Neural crest cell (in vitro differentiated cells): ENCODE measurements at places on chromosomes 1 and 21.

DNA sequence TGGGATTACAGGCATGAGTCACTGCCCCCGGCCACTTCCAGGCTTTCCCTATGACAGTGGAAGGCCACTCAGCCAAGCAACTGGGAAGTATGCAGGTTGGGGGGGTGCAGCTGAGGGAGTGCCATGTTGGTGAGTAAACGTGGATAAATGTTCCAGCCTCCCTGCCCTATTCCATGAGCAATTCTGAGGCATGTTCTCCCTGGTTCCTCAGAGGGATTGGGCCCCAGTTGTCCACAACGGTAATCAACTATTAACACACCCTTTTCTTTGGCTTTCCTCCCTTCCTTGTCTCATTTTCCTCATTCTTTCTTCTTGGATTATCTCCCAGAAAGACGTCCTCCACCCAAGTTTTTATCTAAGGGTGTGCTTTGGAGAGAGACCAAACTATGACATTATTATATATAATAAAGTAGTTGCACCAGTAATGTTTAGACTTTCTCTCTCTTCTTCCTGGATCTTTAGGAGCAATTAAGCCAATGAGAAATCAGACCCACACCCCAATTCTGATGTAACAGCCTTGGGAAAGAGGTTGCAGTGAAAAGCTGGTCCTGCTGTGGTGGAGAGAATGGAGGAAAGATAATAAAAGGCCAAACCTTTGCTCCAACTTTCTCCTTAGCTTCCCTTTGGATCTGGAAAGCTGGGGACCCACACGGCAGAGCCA lies 6.8 kb upstream of the SLAMF9 start:
- no peak for DNase-seq

GRCh38 chr1:29441916-29442668 lies 205.8 kb downstream of the PTPRU start:
- DNase-seq = no peak

- no peak for DNase-seq
Observed at GRCh38 chr1:110074166-110074565, 3.7 kb upstream of the ALX3 start.

- no peak for DNase-seq
Observed at GRCh38 chr1:39926343-39926793, 24.7 kb upstream of the MYCL start.

- no peak for DNase-seq
Observed at GRCh38 chr1:235102993-235103411, 25.6 kb downstream of the TOMM20 start.

DNA sequence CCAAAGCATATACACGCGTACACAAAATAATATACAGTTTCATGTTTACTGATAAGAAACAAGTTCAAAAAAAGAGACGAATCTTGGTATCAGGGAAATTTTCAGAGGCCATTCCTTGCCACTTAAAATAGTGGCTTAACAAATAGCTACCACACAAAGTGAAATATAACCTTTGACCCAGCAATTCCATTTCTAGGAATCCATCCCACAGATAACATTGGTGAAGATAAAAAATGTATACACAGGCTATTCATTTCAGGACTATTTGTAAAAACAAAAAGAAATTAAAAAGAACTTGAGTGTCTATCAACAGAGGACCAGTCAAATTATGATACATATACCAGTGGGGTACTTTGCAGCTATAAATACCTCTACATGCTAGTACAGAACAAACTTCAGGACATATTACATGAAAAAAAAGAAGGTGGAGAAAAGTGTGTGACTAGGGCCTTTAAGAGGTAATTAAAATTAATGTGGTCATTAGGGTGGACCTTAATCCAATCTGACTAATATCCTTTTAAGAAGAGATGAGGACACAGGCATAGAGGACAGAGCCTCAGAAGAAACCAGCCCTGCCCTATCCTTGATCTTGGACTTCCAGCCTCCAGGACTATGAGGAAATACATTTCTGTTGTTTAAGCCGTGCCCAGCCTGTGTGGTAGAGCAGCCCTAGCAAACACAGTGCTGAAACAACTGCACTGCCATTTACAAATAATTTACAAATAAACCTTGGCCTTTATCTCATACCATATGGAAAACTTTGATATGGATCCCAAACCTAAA lies 7.8 kb downstream of the UBE2G2 start:
- no peak for DNase-seq

DNA sequence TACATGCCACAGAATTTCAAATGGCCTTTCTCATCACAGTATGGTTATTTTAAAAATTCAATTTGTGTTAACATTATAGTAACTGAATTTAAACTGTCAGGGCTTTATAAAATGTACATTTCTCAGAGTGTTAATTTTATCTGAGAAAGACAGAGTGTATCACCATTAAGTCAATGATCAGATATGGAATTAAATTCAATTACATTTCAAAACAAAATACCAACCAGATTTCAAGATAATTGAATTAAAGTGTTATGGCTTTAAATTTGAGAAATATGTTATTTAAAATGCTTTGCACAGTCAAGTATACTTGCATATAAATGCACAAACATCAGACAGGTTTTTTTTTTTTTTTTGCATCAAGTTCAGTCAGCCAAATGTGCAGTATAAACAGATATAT lies 1574.4 kb downstream of the BRINP3 start:
- no peak for DNase-seq

DNA sequence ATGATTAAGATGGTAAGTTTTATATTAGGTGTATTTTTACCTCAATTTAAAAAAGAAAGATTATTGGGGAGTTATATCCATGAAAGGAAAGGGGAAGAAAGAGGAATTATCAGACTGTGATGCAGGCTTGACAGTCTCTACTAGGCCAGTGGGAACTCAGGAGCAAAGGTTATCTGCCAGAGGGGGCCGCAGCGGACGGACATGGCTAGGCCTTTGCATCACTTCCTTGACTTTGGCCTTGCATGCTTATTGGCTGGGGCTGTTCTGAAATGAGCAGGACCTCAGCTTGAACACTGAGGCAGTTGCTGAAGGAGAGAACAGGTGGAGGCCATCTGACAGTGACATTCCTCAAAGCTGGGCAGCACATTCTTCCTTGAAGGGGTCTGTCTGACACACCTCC lies 150.9 kb downstream of the CYYR1 start:
- DNase-seq = no peak

GRCh38 chr1:89890085-89890752 lies 69.4 kb downstream of the LRRC8D start:
- no peak for DNase-seq

DNA sequence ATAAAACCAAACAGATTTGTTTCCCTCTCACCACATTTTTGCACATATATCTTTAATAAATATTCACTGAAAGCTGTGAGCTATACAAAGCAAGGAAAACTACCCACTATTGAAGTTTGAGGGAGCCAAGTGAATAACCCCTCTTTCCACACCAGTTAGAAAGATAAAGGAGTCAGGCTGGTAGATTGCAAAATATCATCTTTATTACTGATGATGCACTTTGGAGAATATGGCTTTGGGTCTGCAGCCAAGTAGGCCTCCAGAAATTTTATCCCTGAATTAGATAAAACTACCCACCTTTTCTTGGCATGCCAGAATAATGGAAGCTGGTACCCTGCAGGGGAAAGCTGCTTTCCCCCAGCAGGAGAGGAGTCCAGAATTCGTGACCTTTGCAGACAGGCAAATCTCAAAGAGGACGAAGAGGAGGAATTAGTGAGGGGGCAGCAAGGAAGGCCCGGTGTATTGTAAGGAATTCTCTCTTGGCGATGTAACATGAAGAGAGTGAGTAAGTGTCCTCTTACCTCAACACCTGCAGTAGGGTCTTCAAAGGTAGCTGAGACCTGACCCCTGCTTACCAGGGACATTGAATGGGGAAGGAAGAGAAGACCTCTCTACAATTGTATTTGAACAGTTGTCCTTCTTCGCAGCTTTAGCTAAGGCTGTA lies 84.7 kb downstream of the LRRC8D start:
- no peak for DNase-seq

DNA sequence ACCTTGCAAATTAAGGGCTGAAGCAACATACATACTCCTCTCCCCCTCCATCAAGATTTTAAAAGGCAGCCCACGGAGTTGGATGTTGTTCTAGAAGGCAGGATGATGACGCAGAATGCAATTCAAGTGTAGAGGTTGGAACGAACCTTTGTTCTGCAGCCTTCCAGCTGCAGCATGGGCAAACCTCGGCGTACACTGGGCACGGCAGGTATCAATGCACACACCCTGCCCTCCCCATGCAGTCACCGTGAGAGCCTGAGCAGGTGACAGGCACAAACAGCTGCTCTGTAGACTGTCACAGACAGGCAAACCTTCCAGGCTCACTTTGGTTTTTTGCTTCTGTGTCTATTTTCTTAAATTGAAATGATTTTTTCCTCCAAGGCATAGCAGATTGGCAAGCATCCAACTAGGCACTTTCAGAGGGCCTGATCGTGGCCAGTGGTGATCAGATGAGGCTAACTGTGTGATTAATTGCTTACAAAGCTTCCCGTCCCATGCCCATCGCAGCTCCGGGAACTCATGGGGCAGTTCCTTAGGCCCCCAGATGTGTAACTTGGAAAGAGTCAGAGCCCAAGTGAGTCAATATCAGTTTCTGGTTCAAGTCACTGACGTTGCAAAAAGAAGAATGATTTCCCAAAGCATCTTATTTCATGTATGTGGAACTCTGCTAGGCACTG lies 82.3 kb downstream of the ITPKB start:
- no peak for DNase-seq

GRCh38 chr1:160169553-160170399 lies 18.4 kb downstream of the ATP1A4 start:
- DNase-seq = peak; percentile 48

- DNase-seq = no peak
Observed at GRCh38 chr1:110242731-110243130, 32.6 kb downstream of the KCNC4 start.

- no peak for DNase-seq
Observed at GRCh38 chr1:177426497-177426896, 255.7 kb downstream of the BRINP2 start.

DNA sequence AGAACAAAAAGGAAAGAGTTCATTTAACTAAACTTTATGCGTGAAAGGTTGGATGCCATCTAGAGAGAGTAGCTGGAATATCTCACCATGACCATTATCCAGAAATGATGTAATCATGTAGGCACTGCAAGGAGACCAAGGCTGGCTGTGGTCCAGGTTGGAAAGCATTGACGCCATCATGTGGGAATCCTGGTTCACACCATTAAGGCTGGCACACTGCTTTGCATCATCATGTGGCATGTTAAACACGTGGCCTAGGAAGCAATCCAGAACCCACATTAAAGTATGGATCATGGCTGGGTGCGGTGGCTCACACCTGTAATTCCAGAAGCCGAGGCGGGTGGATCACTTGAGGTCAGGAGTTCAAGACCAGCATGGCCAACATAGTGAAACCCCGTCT lies 4.3 kb downstream of the ADAMTS1 start:
- DNase-seq = no peak

GRCh38 chr1:197673292-197673691 lies 102.0 kb downstream of the DENND1B start:
- DNase-seq = no peak

DNA sequence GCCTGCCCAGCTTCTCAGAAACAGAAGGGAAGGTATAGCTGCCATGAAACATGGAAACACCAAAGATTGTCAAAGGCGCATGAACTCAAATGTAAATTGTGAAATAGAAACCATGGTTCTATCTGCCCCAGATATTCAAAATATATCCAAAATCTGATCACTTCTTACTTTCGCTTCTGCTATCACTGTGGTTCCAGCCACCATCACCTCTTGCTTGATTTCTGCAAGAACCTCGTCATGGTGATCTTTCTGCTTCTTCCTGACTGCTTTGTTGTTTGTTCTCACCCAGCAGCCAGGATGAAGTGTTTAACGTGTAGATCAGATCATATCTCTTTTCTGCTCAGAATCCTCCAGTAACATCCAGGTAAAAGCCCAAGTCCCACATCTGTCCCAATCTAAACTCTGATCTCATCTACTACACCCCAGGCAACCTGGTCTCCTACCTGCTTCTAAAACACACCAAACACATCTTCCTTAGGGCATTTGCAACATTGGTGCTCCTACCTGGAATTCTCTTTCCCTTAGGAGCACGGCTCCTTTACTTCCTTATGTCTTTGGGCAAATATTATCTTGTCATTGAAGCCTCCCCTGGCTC lies 10.5 kb upstream of the LMO4 start:
- DNase-seq = no peak

DNA sequence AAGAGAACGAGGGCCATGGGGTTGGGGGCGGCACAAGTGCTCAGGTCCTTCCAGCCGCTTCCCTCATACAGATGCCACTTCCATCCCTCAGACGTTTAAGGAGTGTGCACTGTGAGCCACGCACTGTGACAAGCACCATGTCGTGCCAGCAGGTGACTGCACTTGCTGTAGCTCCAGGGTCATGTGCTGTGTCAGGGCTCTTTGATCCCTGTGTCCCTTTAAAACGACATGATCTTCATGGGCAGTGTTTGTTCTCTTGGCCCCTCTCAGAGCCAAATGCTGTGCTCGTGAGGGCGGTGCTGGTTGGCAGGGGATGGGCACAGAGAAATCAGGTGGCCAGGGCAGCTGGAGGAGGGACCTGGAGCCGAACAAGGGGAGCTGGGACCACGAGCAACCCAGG lies 19.9 kb downstream of the IL10RB start:
- DNase-seq = no peak

DNA sequence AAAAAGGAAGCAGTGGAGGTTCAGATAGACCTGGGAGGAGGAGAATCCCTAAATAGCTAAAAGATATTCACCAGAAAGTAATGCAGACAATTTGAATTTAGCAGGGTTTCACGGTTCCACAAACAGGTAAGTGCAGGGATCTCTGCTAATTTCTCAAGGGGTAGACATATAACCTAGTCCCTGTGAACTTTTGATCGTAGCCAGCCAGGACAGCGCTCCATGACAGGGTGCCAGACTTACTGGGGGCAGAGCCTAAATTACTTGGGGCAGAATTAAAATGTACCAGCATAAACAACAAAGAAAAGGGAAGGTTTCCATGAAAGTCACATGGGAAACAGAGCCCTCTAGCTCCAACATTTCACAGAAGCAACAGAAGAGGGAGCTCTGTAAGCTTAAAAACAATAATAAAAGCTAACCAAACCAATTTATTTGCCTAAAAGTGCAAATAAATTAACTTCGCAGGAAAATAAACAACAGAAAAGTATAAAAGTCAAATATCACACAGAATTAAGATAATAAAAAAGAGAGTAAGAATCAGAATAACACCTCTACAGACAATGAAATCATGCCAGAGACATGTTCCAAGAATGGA lies 198.3 kb downstream of the DUSP10 start:
- no peak for DNase-seq

- no peak for DNase-seq
Observed at GRCh38 chr21:44991538-44992483, 52.0 kb downstream of the SLX9 start.

DNA sequence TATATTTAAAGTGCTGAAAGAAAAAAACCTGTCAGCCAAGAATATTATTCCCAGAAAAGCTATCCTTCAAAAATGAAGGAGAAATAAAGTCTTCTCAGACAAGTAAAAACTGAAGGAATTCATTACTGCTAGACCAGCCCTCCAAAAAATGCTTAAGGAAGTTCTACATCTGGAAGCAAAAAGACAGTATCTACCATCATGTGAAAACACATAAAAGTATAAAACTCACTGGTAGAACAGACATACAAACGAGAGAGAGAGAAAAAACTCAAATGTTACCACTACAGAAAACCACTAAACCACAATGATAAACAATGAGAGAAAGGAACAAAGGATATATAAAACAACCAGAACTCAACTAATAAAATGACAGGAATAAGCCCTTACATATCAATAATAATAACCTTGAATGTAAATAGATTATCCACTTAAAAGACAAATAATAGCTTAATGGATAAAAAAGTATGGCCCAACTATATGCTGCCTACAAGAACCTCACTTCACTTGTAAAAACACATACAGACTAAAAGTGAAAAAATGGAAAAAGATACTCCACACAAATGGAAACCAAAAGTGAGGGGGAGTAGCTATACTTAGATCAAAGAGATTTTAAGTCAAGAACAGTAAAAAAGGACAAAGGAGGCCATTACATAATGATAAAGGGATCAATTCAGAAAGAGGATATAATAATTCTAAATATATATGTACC lies 22.0 kb downstream of the NSL1 start:
- no peak for DNase-seq
